ENCODE measurements at places on chromosomes 5 and 9. TPM values are rescaled to one million over a fixed set of nuclear protein-coding genes. Genes with fewer than 3 reads are reported as not detected.
A peak's percentile ranks its signal among the peaks of the same experiment; 100 is the strongest.

- DNase-seq = no peak
Measured at GRCh38 chr5:154309371-154309745, 118.8 kb downstream of the GALNT10 start.

Gene IFNA13
- not detected for total RNA-seq

Gene SPINK7
- total RNA-seq = not detected

Gene CBY3
- total RNA-seq = not detected

DNA sequence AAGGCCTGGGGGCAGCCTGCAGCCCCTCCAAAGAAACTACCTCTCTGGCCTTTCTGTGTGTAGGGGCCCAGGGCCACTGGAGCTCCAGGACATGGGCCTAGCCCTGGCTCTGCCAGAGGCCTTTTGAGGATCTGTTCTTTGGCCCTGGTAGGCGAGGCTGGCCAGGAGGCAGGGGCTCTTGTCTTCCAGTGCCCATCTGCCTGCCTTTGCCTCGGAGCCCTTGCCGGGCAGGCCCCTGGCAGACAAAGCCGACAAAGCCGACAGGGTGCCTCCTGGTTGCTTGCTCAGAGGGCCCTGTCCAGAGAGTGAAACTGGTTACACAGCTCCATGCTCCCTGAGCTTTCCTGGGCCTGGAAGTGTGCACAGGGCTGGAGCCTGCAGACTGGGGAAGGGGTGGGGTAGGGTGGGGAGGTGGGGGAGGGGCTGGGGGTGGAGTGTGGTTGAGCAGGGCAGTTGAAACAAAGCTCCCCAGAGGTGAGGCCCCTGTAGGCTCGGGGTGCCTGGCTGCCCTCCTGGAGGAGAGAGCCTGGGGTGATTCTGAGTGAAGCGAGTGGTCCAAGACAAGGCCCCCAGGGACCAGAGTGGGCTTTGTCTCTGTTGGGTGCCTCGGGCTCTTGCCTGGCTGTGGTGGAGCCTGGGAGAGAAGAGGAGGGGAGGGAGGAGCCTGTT lies 29.3 kb downstream of the PTPA start:
- peak; percentile 65 for DNase-seq

DNA sequence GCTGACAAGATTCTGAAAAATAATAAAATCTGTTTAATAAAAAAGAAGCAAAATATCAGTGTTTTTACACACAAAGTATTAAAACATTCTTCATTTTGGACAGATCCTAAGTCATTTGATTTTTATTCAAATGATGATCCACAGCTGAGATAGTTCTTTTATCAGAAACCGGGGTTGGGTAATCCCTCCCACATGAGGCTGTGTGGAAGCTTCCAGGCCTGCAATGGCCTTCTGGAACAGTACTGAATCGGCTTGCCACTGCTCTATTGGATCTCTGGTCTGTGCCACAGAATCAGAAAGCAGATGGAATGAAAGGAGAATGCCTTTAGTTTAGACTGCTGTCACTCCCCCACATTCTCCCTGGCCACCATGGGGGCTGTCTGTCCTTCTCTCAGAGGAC lies 6.1 kb upstream of the C5orf58 start:
- no peak for DNase-seq

Gene HTR1A
- not detected for total RNA-seq

- no peak for DNase-seq
Measured at GRCh38 chr5:30686530-30686929, 507.0 kb upstream of the CDH6 start.

Gene INSL6
- not detected for total RNA-seq

- DNase-seq = no peak
Measured at GRCh38 chr5:178808886-178809285, 50.9 kb upstream of the ZNF354B start.

Gene PDGFRB
- total RNA-seq = not detected

Gene NXNL2
- total RNA-seq = not detected

Gene KIF4B
- total RNA-seq = not detected

DNA sequence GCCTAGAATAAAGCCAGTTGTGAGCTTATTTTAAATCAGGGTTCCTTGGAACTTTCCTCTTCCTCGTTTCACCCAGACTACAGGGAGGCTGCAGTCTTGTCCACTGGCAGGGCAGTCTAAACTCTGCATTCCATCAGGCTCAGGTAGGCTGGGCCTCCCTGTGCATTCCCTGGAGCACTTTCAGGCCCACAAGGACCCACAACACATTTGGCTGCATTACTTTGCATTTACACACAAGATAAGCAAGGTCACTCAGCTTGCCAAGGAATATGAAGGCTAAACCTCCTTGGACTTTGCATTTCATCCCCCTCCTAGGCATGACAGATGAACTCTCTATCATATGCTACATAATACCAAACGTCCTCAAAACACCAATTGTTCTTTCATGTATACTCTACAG lies 104.2 kb downstream of the MARCHF3 start:
- no peak for DNase-seq

- no peak for DNase-seq
Measured at GRCh38 chr5:67561151-67561932, 364.7 kb upstream of the CD180 start.

Gene RNF180
- not detected for total RNA-seq

Gene KLF4
- total RNA-seq = 51.6 TPM

DNA sequence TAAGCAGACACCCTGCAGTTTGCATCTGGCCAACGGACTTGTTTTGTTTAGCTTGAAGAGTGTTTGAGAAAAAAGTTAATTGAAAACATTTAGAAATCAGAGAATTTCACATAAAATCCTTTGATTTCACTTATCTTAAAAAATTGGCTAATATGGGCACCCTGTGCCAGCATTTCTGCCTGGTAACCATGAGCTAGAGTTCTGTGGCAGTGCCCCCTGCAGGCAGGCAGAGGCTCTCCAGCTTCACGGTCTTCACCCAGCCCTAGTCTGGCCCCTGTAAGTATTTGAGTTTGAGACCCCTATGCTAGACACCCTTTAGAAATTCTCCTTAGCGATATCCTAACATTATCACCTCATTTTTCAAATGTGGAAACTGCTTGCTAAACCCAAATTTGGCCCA lies 18.8 kb upstream of the FANCC start:
- DNase-seq = peak; percentile 36

Gene ZNF879
- total RNA-seq = not detected

- DNase-seq = no peak
Measured at GRCh38 chr5:63928451-63928850, 33.8 kb downstream of the HTR1A start.

GRCh38 chr9:4932681-4933080 lies 52.4 kb upstream of the JAK2 start:
- DNase-seq = no peak

DNA sequence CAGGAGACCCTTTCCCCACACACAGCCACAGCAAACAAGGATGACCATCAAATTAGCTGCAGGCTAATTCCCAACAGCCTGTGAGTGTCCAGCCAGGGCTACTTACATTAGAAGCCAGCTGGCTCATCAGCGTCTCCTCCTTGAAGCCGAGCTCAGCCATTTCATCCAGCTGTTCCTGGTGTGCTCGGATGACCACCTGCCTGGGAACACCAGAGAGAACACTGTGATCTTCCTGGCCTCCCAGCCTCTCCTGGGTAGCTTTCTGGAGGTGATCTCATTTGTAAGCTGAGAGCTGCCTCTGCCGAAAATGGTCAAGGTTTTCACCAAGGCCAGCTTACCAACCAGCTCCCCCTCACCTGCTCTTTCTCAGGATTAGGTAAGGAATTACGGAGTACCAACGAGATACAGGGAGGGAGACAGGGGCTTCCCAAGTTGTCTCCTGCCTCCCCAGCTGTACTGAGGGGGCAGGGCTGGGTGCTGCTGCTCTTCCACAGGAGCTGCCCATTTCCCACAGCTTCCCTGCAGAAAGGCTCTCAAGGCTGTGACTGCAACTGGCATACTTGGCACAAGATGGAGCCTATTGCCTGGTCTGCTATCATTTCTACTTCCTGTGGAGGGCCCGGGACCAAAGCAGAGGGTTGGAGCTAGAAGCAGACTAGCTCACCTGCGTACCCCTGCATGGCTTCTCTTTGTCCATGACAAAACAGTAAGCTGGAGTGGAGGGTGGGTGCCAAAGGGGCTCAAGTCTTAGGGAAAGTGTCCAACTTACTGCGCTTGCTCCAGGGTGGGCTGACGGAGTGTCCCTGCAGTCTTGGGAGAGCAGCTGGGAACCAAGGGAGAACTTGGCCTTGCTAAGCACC lies 73.9 kb downstream of the KIF24 start:
- DNase-seq = no peak

Gene PCDHGB5
- not detected for total RNA-seq

GRCh38 chr9:5951686-5952211 lies 61.1 kb downstream of the MLANA start:
- DNase-seq = no peak

DNA sequence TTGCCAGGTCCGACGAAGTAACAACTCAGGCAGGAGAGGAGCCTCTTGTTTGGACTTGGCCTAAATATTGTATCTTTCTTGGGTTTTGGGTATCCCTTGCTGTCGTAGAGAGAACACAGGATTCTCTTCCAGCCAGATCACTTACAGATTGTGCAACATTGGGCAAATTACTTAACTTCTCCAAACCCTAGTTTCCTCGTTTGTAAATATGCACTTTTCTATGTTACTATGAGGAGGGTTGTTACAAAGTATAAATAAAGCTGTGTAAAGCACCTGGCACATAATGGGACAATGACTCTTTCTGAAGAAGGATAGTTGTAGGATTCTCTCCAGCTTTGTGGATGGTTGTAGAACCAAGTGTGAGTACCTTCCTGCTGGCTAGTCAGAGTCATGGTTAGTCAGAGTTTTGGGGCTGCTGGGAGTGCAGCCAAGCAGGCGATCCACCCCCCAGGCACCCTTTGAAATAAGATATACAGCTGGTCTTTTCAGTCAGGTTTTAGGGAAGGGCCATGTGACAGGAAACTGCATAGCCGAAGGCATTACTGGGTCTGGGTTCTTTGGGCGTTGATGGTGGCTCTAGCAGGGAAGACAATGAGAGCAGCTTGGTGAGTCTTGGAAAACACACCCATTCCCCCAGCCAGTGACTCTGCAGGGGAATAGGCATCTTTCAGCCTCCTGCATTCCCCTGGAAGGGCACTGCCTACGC lies 49.9 kb upstream of the GDNF start:
- DNase-seq = no peak

DNA sequence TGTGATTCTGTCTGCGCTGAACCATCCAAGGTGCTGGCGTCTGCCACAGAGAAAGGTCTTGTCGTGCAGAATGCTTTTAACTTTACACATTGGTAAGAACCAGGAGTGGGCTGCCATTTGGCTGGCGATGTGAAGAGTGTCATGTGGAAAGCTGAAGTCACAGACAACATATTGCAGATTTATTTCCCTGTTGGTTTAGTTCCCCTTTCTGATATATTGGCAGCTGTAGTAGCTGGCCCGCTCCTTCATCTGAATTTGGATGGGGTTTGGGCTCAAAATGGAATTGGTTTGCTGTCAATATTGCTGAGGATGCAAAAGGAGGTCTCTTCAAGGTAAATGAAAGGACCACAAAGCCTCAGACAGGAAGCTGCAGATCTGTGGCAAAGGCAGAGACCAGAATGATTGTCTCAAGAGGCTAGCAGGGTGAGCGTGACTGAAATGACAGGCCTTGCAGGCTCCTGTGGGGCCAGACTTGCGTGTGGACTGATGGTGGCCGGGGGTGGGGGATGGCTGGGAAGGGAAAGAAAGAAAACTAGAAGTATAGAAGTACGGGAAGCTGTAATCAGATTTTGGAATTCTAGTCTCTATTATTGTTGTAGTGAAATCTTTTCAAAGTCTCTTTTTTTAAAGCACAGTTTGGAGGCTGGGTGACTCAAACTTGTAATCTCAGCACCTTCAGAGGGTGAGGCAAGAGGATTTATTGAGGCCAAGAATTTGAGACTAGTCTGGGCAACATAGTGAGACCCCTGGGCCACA lies 25.1 kb upstream of the CD180 start:
- DNase-seq = no peak

DNA sequence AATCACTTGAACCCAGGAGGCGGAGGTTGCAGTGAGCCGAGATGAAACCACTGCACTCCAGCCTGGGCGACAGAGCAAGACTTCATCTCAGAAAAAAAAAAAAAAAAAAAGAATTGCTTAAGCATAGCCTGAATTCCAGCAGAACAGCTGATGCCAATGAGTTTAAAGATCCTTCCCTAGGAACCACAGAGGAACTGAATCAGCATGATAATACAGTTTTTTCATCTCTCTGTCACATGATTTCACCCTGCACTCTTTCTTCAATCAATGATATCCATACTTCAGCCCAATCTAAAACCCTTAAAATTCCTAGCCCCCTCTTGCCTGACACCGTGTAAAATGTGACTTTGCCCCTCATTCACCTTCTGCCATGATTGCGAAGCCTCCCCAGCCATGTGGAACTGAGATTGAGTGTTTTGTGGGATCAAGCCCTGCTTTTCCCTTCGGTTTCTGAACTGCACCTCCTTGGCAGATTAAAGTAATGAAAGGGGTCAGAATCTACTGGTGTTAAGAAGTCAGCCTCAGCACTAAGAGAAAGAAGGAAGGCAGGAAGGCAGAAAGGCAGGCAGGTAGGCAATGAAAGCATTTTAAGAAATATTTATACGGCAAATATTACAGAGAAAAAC lies 20.9 kb upstream of the DMXL1 start:
- DNase-seq = no peak

Gene OLFML2A
- not detected for total RNA-seq

Gene ADAMTS16
- total RNA-seq = not detected

GRCh38 chr5:68252673-68253623 lies 37.4 kb downstream of the PIK3R1 start:
- peak; percentile 73 for DNase-seq

DNA sequence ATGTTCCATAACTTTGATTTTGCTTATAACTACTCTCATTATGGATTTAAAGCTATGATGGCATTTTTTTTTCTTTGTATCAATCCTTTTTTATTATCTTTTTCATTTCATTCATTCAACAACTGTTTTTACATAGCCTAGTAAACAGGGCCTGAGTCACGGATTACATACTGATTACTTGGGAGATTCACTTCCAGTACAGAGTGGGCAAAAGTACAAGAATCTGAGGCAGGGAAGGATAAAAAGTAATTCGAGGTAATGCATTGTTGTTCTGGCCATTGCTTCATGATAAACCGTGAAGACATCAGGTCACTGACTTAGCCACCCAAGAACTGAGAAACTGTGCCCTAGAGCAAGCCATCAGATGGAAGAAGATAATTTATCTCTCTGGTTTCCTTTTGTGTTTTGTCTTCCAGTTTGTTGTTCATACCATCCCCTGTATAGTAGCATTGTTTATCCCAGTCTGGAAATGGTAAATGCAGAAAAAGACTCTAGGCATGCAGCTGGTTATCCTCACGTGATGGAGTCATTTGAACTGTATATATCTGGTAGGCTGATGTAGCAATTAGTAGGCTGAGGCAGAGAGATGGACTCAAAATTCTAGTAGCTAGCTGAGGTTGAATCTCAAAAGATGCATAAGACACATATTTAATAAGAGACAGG lies 145.6 kb downstream of the CNTLN start:
- no peak for DNase-seq

Gene PDE6A
- total RNA-seq = not detected

All from HT-29 (cell line).